ENCODE measurements at places on chromosomes 16 and 17. TPM values are rescaled to one million over a fixed set of nuclear protein-coding genes. Genes with fewer than 3 reads are reported as not detected.

Gene PDE6G
- not detected for total RNA-seq

Gene EVI2A
- 5.1 TPM for total RNA-seq

Gene GNAO1
- total RNA-seq, result 96.7 TPM

Gene PGAP6
- total RNA-seq, result 34.0 TPM

Gene GAS2L2
- not detected for total RNA-seq

Gene SLC47A1
- 1.6 TPM for total RNA-seq

Gene GAS7
- total RNA-seq, result 130 TPM

Gene MT4
- not detected for total RNA-seq

Gene KRTAP4-6
- total RNA-seq, result not detected

Gene SGCA
- total RNA-seq, result 132 TPM

Gene UBB
- 1,353 TPM for total RNA-seq

Gene CDH1
- not detected for total RNA-seq

Gene TLCD2
- total RNA-seq, result 6.1 TPM

Gene POLR3E
- total RNA-seq, result 33.5 TPM

Gene ABCC6
- 3.7 TPM for total RNA-seq

Gene ACAP1
- 15.0 TPM for total RNA-seq

Gene MATCAP1
- 16.9 TPM for total RNA-seq

Gene PTGES3L
- 44.4 TPM for total RNA-seq

Gene TK1
- 0.51 TPM for total RNA-seq

Gene TMEM114
- not detected for total RNA-seq

Gene SPOP
- 82.7 TPM for total RNA-seq

Gene ZSCAN10
- total RNA-seq, result not detected

Gene KRTAP9-8
- not detected for total RNA-seq

Gene GCGR
- total RNA-seq, result not detected

Gene CPHXL2
- total RNA-seq, result not detected

Gene AMDHD2
- 15.5 TPM for total RNA-seq

Gene TAT
- not detected for total RNA-seq

Gene NPIPB13
- 3.1 TPM for total RNA-seq

Gene ABCC11
- total RNA-seq, result 0.25 TPM

Gene CES3
- total RNA-seq, result 1.3 TPM

Gene NOTUM
- total RNA-seq, result not detected

Gene KRT27
- total RNA-seq, result 0.21 TPM

Gene KRTAP16-1
- not detected for total RNA-seq

Gene RFWD3
- 7.2 TPM for total RNA-seq

Gene MYO15A
- 0.67 TPM for total RNA-seq

Gene SULT1A4
- total RNA-seq, result 5.6 TPM

Gene AGRP
- total RNA-seq, result not detected

Gene IL17C
- total RNA-seq, result not detected

Gene RNF222
- not detected for total RNA-seq

Gene TBC1D3E
- total RNA-seq, result not detected

Gene CD68
- 44.8 TPM for total RNA-seq

Gene CA7
- total RNA-seq, result not detected

Gene PRDM7
- total RNA-seq, result not detected

Gene KCNH4
- total RNA-seq, result not detected

Gene PRSS27
- 0.64 TPM for total RNA-seq

Gene C17orf50
- not detected for total RNA-seq

Gene C17orf113
- total RNA-seq, result 0.60 TPM

Gene G6PC3
- total RNA-seq, result 31.9 TPM

Gene TAC4
- 1.1 TPM for total RNA-seq

Gene ZNF624
- total RNA-seq, result 1.3 TPM
